ENCODE measurements at places on chromosomes 11 and 22.

GRCh38 chr22:19822301-19823117, 32.2 kb downstream of the GNB1L start:
- DNase-seq, result no peak

DNA sequence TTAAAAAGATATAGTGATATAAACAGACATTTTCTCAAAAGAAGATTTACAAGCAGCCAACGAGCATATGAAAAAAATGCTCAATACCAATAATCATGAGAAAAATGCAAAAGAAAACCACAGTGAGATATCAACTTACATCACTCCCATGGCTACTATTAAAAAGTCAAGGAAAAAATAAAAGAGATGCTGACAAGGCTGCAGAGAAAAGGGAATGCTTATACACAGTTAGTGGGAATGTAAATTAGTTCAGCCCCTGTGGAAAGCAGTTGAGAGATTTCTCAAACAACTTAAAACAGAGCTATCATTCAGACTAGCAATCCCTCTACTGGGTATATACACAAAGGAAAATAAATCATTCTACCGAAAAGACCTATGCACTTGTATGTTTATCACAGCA, 97.1 kb upstream of the CARD18 start:
- DNase-seq, result no peak

GRCh38 chr11:133049244-133050019, 482.9 kb downstream of the OPCML start:
- DNase-seq, result no peak

GRCh38 chr22:27473533-27473932, 328.0 kb downstream of the MN1 start:
- DNase-seq, result no peak

GRCh38 chr22:26718905-26719304, 61.5 kb downstream of the MIAT start:
- DNase-seq, result no peak

GRCh38 chr11:94926698-94927237, 46.6 kb downstream of the CWC15 start:
- DNase-seq, result peak; percentile 29

GRCh38 chr11:16789063-16789420, 50.6 kb downstream of the C11orf58 start:
- DNase-seq, result no peak

DNA sequence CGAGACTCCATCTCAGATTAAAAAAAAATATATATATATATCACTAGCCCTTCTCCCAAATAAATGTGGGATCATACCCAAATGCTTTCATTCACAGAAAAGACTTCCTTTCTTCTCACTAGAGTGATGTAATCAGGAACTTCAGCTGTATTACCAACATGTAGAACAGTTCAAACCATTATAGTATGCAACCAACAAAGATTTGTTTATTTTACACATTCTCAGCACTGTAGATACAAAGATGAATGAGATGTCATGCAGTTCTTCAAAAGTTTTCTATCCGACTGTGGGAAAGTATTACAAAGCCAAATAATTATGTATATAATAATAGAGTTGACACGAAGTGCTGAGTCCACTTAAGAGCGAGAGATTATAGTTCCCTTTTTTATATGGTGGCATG, 22.2 kb upstream of the ZNF143 start:
- DNase-seq, result no peak

Measured in NCI-H2227 treated with DMSO at 0.1 percent for 48 hours (cell line).